ENCODE measurements at places on chromosomes 1 and 21.

GRCh38 chr1:59879996-59880505 lies 46.5 kb downstream of the CYP2J2 start:
- no peak for DNase-seq

DNA sequence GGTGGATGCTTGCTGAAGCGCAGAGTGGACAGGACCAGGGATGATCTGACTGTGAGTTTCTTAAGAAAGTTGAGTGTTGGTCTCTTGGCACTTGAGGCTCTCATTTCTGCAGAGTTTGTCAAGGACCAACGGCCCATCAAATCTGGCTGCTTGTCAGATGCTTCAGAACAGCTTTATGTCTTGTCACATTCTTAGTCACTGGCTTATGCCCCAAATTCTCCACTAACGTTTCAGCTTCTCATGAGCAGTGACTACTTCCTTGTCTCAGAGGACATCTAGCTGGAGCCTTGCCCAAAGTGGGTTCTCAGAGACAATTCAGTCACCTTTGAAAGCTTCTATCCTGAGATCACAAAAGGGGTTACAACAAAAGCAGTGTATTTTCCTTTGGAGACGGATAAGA lies 92.3 kb downstream of the ST6GALNAC5 start:
- DNase-seq: no peak

DNA sequence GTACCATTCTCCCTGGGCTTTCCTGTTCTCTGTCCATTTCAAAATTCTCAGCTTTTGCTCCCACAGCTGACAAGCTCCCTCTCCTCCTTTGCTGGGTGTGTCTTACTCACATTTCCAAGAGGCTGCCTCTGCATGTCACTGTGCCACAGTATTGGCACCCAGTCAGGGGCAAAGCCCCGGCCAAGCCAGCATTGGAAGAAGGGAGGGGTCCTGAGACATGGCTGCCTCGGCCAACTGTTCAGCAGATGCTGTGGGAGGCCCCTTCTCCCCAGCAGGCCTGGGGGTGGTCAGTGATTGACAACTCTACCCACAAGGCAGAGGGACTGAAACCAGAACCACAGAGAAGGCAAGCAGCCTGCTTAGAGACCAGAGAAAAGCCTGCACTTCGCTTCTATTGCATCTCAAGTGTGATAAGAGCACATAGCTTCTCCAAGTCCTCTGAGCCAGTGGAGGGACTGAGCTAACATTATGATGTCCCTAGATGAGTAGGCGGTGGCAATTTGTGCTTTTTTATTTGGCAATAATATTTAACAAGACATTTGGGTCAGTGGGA lies 294.1 kb downstream of the SIPA1L2 start:
- DNase-seq: no peak

DNA sequence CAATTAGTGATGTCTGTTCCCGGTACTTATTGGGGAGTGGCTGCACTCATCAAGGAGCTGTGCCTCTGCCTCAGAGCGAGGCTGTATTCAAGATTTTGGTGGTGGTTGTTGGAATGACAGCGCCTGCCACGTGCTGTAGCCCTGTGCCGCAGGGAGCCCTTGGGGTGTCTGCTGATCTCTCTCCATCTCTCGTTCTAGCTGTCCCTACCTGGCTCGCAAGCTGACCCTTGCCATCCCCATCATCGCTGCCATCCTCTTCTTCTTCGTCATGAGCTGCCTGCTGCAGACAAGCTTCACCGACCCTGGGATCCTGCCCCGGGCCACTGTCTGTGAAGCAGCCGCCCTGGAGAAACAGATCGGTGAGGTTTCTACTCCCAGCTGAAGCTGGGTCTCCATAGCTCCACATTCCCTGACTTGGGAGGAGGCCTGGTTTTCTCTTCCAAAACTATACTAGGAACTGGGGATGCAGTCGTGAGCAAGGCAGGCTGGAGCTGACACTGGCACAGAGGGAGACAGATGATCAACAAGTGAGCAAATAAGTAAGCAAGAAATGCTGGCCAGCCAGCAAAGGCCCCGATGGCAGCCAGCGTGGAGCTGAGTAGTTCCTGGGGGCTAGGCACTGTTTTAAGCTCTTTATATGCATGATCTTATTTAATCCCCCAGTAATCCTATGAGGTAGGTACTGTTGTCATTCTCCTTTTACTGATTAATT lies 5.9 kb downstream of the ZDHHC18 start:
- DNase-seq: no peak

DNA sequence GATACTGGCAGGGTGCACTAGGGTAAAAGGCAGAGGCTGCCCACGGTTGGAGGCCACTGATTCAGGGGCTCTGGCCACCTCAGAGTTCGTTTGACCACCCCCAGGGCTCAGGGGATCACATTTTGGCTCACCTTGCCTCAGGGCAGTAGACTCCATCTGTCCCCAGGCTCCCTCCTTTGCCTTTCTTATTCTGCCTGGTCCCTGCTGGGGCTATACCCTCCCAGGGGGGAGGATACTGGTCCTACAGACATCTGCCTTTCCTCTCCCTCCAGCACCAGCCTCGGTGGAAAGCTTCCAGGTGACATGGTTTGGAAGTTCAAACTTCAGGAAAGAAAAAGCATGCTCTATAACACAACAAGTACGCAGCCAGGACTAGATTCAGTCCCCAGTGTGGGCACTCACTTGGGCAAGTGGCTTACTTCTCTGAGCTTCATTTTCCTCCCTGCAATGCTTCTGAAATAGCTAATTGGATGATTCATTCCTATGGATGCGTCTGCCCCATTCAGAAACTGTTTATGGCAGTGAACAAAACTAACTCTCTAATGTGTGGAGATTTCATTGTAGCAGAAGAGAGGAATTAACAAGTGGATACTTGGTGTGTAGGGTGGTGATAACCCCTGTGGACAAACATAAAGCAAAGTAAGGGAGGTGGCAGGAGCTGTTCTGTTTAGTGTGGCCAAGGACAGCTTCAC lies 154.8 kb downstream of the TRABD2B start:
- DNase-seq: no peak

DNA sequence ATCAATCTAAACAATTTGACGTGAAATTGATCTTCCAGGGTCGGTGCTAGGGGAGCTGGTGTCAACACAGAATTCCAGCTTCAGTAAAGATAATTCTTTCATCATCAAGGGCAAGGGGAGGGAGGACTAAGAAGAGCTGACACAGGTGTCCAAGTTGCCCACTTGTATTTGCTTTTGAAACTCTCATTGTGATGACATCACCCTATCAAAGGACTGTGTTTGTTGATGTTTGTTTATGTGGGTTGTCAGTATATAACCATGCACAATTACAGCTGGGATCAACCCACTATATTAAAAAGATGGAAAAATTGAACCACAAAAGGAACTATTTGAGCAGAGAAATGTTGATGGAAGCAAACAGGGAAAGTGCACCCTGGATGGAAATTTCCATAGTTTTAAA lies 48.8 kb downstream of the ZC3H11B start:
- no peak for DNase-seq

GRCh38 chr1:60664086-60664625 lies 418.2 kb upstream of the NFIA start:
- no peak for DNase-seq

GRCh38 chr1:26350701-26351589 lies 3.0 kb downstream of the CRYBG2 start:
- no peak for DNase-seq

DNA sequence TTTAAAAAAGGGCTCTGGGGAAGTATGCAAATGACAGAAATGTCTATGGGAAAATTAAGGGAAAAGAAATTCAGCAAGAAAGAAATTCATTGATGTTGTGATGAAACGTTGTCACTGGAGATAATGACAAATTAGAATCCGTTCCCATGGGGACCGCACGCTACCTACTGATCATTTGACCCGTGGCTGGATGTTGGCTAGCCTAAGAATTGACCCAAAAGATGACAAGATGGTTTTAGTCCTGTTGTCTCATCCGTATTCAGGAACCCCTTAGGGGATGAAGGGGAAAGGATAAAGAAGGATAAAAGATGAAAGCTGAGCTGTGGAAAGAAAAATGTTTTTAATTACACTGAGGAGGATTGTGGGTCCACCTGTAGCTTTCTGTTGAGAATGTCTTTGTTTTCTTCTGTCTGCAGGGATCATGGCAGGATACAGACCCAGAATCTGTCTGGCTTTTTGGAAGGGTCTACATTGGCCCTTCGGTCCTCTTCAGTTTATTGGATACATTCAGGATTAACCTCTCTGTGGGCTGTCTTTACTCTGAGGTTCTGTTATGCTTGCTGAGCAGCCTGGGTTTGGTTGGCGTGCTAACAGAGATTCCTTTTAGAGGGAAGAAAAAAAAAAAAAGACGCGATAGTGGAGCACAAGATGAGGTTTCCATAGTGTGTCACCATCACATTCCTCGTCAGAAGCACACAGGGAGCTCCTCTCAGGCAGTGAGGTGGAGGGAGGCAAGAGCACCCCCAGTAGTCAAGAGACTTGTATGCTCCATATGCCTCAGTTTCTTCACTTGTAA lies 106.2 kb downstream of the CACHD1 start:
- DNase-seq: no peak

GRCh38 chr1:66371233-66372005 lies 162.5 kb upstream of the SGIP1 start:
- DNase-seq: no peak

GRCh38 chr1:47967864-47968555 lies 29.2 kb downstream of the TRABD2B start:
- no peak for DNase-seq

DNA sequence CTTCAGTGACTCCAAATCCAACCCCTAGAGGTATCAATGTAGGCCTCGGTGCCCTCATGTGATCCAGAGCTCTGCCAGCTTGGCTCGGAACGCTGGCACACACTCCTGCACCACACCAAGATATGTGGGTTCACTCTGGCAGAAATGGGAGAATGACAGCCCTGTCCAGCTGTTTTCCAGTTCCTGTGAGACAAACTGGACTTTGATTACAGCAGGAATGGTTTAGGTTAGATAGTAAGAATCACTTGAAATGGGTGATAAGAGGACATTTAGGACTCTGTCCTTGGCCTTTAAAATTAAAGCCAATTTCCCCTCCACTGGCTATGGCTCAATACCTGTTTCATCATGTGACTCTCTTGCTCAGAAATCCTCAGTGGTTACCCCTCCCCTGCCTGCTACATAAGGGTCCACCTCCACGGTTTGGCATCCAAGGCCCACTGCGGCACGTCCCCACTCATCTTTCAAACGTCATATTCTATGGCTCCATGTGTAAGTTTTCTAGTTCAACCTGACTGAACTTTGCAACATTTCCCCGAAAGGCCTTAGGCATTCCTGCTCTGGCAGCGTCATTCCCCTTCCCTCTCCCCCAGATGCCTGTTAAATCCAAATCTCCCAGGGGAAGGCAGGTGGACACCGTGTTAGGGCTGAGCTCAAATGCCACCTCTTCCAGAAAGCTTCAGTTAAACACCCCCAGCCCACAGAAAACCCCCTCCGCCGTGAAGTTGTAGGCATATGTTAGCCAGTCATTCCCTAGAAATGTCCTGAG lies 44.7 kb downstream of the PLEKHA6 start:
- no peak for DNase-seq

GRCh38 chr1:12572522-12572921 lies 45.5 kb downstream of the DHRS3 start:
- no peak for DNase-seq

DNA sequence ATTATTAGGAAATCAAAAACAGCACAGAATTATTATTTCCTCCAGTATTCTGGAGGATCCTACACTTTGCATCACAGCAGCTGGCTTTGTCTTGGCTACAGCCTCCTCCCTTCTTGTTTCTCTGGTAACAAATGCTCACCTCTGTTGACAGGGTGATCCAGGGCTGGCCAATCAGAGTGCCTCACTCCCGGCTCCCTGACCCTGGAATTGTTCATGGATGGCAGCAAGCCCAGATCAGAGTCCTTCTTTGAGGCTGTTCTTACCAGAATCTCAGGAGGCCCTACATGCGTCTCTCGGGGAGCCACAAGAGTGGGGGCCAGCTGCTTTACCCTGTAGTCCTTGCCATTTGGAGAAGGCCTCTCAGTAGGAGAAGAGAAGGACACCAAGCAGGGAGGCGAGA lies 48.4 kb upstream of the IGSF5 start:
- no peak for DNase-seq

DNA sequence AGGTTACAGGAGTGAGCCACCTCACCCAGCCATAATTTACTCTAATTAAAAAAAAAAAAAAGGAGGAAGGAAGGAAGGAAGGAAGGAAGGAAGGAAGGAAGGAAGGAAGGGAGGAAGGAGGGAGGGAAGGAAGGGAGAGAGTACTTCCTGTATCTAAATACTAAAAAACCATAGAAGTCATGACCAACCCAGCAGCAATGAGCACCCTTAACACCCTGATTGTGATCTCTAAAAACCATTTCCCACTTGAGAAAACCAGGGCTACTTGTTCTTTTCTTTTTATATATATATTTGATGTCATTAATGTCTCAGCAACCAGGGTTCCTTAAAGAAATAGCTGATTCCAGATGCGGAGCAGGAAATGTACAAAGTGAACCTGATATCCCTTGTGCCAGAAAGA lies 31.2 kb downstream of the ARID4B start:
- no peak for DNase-seq

GRCh38 chr1:9557624-9558023 lies 18.4 kb downstream of the SLC25A33 start:
- no peak for DNase-seq

GRCh38 chr21:42252778-42253340 lies 33.9 kb downstream of the ABCG1 start:
- DNase-seq: no peak

DNA sequence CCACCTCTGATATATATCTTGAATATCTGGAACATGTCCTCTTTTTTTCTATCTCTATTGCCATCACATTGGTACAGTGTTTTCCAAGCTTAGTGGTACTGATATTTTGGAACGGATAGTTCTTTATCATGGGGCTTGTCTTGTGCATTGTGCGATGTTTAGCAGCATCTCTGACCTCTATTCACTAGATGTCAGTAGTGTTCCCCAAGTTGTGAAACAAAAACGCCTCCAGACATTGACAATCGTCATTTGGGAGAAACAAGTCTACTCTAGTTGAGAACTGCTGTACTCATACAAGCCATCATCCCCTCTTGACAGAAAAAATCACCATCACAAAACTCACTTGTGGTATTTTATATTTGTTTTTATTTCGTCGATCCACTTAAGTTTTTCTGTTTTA lies 79.7 kb upstream of the CHODL start:
- no peak for DNase-seq

DNA sequence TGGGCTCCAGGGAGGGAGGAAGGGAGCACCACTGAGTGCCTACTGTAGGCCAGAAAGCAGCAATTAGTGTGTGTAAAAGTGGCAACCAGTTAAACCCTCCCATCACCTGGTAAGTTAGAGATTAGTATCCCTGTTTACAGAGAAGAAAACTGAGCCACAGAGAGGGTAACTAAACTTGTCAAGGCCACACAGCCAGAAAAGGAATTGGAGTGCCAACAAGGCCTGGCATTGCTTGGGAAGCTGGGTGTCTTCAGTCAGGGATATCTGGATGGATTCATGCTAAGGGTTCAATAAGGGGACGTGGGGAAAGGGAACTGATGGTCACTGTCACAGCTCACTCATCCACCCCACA lies 23.6 kb upstream of the ADGRB2 start:
- DNase-seq: no peak

- DNase-seq: no peak
These were observed 143.2 kb upstream of the BACE2 start for GRCh38 chr21:41024746-41025254.

- no peak for DNase-seq
These were observed 534.5 kb downstream of the PTPRC start for GRCh38 chr1:199173356-199173755.
